ENCODE measurements at places on chromosomes 11 and 22. TPM values are rescaled to one million over a fixed set of nuclear protein-coding genes. Genes with fewer than 3 reads are reported as not detected.
A peak's percentile ranks its signal among the peaks of the same experiment; 100 is the strongest.

Gene OR51B5
- 0.74 TPM for total RNA-seq

Gene LUZP2
- not detected for total RNA-seq

Gene OR6X1
- total RNA-seq: not detected

Gene TUBA8
- total RNA-seq: not detected

Gene ROM1
- 9.6 TPM for total RNA-seq

Gene MS4A6A
- total RNA-seq: 45.8 TPM

Gene PKP3
- total RNA-seq: 0.30 TPM

Gene MYO18B
- total RNA-seq: not detected

Gene PTGDR2
- 0.10 TPM for total RNA-seq

Gene DEPDC7
- 1.9 TPM for total RNA-seq

Gene APOBEC3B
- total RNA-seq: 0.43 TPM

Gene C22orf23
- total RNA-seq: 0.45 TPM

Gene ARFGAP3
- total RNA-seq: 28.8 TPM

Gene SLC7A4
- total RNA-seq: not detected

DNA sequence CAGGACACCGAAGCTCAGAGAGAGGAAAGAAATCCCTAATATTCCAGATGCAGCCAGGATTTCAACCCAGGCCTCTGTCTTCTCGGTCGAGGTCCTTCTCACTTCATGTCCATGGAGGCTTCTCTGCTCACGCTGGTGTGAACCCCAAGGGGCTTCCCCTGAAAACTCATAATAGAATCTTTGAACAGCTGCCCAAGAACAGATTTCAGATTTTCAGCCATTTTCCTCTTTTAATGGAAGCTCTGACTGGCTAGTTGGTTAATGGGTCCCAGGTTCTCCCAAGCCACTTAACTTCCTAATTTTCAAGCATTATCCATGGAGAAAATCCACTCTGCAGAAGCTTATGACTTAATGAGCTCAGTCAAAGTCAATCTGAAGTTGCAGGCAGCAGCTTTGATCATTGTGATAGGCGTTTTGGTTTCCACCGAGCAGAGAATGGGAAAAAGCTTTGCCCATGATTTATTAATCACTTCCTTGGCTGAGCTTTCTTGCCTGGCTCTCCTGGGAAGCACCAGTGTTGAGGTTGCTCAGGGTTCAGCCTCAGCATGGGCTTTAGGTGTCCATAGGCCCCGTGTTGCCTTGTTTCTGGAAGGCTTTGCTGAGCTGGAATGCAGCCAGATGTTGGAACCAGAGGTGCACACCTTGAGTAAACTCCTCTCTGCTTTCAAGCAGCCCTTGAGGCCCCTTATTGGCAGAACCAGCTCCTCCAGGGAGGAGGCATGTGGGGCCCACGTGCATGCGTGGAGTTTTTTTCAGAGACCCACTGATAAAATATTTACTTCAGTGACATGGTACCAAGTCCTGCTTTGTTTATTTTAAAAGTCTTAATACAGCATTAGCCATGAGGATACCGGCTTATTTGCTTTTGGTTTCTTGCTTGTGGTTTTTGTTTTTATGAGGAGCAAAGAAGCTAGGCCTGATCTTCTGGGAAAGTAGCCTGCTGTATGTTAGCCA is 25.5 kb downstream of the LDLRAD3 start:
- DNase-seq: no peak

DNA sequence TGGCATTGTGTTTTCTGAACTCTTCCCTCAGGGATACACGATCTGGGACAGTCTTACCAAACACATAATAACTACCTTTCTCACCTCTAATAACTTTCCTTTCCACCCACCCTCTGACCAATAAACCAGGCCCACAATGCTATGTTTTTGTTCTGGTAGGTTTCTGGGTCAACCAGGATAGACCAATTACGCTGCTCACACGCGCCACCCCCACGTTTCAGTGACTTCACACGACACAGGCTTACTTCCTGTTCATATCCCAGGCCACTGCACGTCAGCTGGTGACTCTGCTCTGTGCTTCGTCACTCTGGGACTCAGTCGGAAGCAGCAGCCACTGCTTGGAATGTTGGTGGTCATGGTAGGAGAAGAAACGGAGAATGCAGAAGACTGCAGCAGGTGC is 2.5 kb downstream of the KRTAP5-4 start:
- DNase-seq: no peak

DNA sequence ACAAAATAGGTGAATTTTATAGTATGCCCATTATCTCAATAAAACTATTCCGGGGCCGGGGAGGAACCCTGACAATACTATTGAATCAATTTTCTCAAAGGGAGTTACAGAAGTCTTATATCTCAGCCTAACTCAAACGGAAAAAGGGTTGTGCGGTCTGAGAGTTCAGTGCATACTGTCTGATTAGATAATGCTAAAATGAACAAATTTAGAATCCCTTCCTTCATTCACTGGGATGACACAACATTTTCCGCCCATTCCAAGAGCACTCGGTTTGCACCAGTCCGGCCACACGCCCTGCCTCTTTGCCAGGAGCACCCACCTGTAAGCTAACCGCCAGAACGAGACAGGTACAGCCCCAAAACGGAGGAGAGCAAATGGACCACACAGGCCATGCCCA is 50.0 kb upstream of the NFRKB start:
- no peak for DNase-seq

- no peak for DNase-seq
These were observed 62.0 kb downstream of the STK33 start for GRCh38 chr11:8531982-8532381.

DNA sequence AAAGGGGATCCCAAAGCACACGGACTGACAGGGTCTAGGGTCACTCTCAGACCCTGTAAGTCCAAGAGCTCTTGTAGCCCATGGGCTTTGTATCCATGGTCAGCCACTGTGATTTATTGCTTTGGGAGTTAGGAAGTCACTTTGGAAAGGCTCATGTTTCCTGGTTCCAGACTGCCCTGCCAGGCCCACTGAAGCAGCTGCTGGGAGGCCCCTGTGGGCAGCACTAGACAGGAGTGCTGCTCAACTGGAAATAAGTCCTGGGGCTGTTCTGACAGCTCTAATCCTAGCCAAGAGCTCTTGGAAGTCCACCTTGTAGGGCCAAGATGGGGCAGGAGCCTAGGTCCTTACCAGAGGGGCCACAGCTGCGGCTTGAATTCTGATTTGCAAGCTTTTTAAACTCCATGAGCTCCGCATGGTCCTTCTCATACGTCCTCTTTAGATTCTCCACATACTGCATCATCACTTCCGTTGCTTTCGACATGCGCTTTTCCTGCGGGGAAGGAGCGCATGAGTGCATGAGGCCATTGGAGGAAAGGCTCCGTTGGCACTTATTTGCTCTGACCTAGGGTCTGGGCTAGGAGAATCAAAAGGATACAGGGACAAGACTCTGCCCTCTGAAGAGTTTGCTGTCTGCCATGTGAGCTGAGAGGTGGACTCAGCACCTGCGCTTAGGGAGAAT is 32.2 kb upstream of the LYVE1 start:
- DNase-seq: no peak

- DNase-seq: no peak
These were observed 76.6 kb downstream of the USP35 start for GRCh38 chr11:78265326-78265725.

GRCh38 chr22:17105143-17106129 is 15.7 kb downstream of the TMEM121B start:
- no peak for DNase-seq

- no peak for DNase-seq
These were observed 9.7 kb downstream of the PMM1 start for GRCh38 chr22:41579997-41580355.

DNA sequence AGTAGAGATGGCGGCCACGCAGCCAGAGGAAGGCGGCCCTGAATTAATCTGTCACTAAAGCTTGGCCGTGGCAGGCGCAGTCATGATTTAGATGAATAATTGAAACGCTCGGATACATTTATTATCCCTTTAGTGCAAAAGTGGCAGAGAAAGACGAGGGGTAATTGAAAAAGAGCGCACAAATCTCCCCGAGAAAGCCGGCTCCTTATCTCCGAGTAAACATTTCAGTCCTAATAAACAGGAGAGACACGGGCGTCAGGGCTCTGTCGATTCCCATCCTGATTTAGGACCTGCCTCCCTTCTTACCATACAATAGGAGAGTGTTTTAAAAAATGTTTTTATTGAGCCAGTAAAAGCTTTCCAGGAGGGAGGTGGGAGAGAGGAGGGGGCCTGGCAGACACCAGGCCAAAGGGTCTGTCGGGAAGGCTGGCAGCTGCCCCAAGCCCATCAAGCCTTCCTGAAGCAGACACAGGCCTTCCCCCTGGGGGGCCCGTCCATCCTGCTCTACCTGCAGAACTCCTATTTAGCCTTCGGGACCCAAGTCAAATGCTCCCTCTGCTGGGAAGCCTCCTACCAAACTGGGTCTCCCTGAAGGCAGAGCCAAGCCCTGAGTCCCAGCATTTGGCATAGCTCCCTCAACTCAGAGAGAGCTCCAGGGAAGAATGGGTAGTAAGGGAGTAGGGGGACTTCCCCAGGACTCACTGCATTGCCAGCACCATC is 22.8 kb downstream of the OTUB1 start:
- no peak for DNase-seq

DNA sequence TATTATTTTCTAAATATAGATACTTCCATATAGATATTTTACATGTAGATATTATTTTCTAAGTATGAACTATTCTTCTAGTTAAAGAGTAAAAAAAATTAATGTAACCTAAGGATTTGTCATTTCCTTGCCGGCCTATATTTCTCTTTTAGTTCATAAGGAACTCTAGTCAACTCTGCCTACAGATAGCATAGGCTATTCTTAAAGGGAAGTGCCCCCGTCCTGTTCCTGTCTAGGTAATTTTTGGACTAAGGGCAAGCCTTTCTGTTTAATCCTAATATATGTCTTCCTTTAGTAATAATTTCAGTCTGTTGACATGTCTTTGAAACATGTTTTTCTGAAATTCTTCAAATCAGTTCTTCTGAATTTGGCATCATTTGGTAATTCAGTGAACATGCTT is 161.9 kb downstream of the C11orf91 start:
- no peak for DNase-seq

GRCh38 chr11:119363851-119364590 is 17.5 kb downstream of the USP2 start:
- DNase-seq: peak; percentile 80

- DNase-seq: no peak
These were observed 31.0 kb upstream of the FGF19 start for GRCh38 chr11:69734841-69735240.

GRCh38 chr11:115503886-115504275 is 334 bp downstream of the CADM1 start:
- no peak for DNase-seq

- peak; percentile 24 for DNase-seq
These were observed 531.1 kb downstream of the TBC1D22A start for GRCh38 chr22:47293368-47294221.

All from ovary (tissue), 10 donors.